Esophagus squamous epithelium (tissue), 5 donors: ENCODE measurements at places on chromosomes 13 and 19.
A peak's percentile ranks its signal among the peaks of the same experiment; 100 is the strongest.

DNA sequence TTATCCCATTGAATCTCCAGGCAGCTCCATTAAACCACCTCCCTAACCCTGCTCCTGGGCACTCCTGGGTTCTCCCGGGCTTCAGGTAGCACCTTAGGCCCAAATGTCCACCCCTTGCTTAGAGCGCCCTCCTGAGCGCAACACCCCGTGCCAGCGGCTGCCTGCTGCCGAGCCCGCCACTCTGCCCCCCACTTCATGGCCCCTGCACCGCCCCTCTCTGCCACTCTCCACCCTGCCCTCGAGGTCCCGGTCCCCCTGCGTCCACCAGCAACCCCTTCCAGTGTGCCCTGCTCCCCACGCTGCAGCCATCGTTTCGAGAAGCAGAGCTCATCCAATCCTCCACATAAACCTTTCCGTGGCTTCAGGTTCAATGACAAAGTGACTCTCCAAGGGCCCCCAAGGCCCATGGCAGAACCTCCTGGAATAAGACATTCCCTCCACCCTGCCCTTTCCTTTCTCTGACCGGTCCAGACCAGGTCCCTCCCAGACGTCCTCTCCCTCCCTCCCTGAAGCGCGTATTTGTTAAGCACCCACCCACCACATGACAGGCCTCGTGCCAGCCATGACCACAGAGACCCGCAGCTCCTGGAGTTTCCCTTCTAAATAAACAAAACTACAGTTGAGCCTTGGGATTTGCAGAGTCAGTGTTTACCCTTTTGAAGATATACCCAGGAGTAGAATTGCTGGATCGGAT, 66.6 kb downstream of the ARHGEF18 start:
- H3K27ac ChIP-seq = no peak overlapping the region
- peaks cover 3% of the 10 kb centered on the region for H3K4me1 ChIP-seq
- H3K36me3 ChIP-seq = no peaks in the 10 kb centered on the region

GRCh38 chr13:102276404-102276803, 125.4 kb downstream of the FGF14 start:
- no peaks in the 10 kb centered on the region for H3K36me3 ChIP-seq
- no peak for DNase-seq
- H3K27ac ChIP-seq = no peak overlapping the region
- H3K4me1 ChIP-seq = no peaks in the 10 kb centered on the region
- no peak overlapping the region for H3K4me3 ChIP-seq

GRCh38 chr19:51224163-51224641, 678 bp upstream of the CD33 start:
- no peak overlapping the region for H3K27ac ChIP-seq
- no peak for DNase-seq
- H3K4me3 ChIP-seq = no peak overlapping the region

GRCh38 chr13:76620036-76620435, 266.2 kb downstream of the KCTD12 start:
- H3K27ac ChIP-seq = no peak overlapping the region
- H3K4me1 ChIP-seq = peaks cover 11% of the 10 kb centered on the region
- no peak for DNase-seq
- no peaks in the 10 kb centered on the region for H3K27me3 ChIP-seq

DNA sequence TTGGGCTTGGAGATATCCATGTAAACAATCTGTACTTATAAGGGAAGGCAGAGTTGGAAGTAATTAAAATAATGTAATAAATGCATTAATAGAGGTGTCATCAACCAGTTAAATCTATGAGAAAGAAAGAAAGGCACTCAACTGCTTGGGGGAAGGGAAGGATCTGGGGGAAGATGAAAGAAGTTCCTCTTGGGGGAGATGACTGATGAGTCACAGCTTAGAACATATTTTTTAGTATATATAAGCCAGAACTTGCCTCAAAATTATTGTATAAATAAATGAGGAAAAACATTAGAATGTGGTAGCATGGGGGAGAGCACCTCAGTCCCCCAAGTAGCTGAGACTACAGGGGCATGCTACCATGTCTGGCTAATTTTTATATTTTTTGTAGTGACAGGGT, 205.8 kb downstream of the GGACT start:
- no peak for DNase-seq
- no peak overlapping the region for H3K4me3 ChIP-seq
- no peak overlapping the region for H3K27ac ChIP-seq
- no peaks in the 10 kb centered on the region for H3K36me3 ChIP-seq
- no peaks in the 10 kb centered on the region for H3K4me1 ChIP-seq
- no peaks in the 10 kb centered on the region for H3K27me3 ChIP-seq

GRCh38 chr19:8642561-8642960, 12.1 kb downstream of the NFILZ start:
- H3K36me3 ChIP-seq = no peaks in the 10 kb centered on the region
- no peak for DNase-seq
- H3K27ac ChIP-seq = no peak overlapping the region

DNA sequence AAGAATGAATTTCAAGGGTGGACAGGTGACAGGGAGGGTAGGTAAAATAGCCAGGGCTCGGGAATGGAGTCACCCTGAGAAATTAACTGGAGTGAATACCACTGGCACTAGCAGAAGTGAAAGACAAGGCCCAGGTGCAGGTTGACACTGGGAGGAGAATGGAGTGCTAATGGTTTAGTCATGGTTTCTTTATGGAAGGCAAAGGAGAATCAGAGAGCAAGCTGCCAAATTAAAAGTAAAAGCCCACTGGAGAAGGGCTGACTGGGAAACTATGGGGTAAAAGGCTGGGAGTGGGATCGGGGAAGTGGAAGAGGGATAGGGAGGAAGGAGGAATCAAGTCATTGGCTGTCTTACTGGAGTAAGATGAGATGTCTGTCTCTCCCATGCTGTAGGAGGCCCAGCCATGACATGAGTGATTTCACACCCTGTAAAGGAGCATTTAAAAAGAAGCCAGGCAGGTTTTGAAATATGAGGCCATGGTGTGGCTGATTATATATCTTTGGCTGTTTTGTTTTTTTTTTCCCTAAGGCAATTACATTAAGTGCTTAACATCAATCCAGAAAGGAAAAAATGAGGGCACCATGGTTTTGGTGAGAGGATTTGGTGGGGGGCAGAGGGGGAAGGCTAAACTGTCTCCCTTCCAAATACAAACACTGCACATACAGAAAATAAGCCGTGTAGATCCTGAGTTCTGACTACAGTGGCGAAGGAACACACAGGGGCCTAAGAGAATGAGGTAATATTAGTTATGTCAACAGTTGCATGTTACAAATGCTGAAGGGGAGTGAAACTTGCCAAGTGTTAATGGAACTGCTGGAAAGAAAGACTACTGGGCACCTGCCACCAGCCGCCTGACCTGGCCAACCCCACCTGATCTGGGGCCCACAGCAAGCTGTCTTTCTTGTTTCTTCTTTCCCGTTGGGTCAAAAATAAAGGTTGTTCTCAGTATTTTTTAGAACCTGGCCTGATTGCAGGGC, 183.5 kb upstream of the TSC22D1 start:
- H3K4me1 ChIP-seq = peaks cover 72% of the 10 kb centered on the region
- H3K27ac ChIP-seq = peak overlapping the region; percentile 94
- no peaks in the 10 kb centered on the region for H3K36me3 ChIP-seq
- DNase-seq = no peak
- no peak overlapping the region for H3K4me3 ChIP-seq
- no peaks in the 10 kb centered on the region for H3K27me3 ChIP-seq

- H3K27ac ChIP-seq = no peak overlapping the region
- no peaks in the 10 kb centered on the region for H3K36me3 ChIP-seq
- H3K4me3 ChIP-seq = no peak overlapping the region
- H3K27me3 ChIP-seq = no peaks in the 10 kb centered on the region
- DNase-seq = no peak
- H3K4me1 ChIP-seq = peaks cover 13% of the 10 kb centered on the region
Measured at GRCh38 chr19:50422397-50423278, 3.9 kb downstream of the SPIB start.

- H3K27me3 ChIP-seq = no peaks in the 10 kb centered on the region
- no peak within 1 kb of the TSS for H3K4me3 ChIP-seq
- no peak within 1 kb of the TSS for H3K27ac ChIP-seq
Measured at GRCh38 chr13:45615501-45616101, at the start of gene ERICH6B. Gene ERICH6B (minus strand): TSS chr13:45615739. CDS start chr13:45597005, 18,734 bp downstream.

DNA sequence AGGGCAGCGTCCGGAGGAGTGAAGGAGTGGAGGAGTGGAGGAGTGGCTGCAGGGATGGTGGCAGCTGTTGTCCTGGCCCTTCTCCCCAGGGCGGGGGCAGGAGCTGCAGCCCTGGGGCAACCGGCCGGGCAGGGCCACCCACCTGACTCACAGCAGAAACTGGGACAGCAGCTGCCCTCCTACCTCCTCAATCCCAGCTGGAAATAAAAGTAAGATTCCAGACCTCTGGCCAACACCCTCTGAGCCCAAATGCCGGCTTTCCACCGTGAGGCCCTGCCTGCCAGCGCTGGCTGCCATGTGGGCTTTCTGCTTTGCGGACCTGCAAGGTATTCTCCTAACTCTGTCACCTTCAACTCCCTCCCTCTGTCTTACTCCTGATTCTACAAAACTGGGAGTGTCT, 3.3 kb upstream of the CLPP start:
- peak overlapping the region; percentile 64 for H3K27ac ChIP-seq
- no peaks in the 10 kb centered on the region for H3K27me3 ChIP-seq
- peaks cover 9% of the 10 kb centered on the region for H3K4me1 ChIP-seq
- no peak for DNase-seq

GRCh38 chr13:27969082-27969865, at the start of gene CDX2:
Gene CDX2 (minus strand): TSS chr13:27969315. CDS start chr13:27969006, 309 bp downstream.
- H3K4me1 ChIP-seq = peaks cover 41% of the 10 kb centered on the region
- DNase-seq = no peak
- H3K27me3 ChIP-seq = peaks cover 52% of the 10 kb centered on the region
- H3K27ac ChIP-seq = no peak within 1 kb of the TSS
- H3K36me3 ChIP-seq = no peaks in the 10 kb centered on the region
- H3K4me3 ChIP-seq = peak within 1 kb of the TSS; percentile 13

DNA sequence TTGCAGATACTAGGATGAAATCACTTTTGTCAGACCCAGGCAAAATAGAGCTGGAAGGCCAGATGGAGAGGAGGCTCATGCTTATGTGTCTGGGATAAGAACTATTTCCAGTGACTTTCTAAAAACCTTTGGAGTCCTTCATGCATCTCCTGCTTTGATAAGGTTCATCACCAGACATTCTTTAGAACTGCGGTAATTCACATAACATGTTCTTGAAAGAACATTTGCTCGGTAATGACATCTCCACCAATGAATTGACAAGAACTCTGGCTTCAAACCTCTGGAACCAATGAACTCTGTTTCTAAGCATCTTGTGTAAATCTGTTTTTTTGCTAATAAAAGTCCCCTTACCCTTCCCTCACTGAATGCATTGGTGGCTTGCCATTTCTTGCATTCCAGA, 112.0 kb upstream of the KL start:
- H3K27ac ChIP-seq = no peak overlapping the region
- H3K4me1 ChIP-seq = no peaks in the 10 kb centered on the region
- H3K4me3 ChIP-seq = no peak overlapping the region

DNA sequence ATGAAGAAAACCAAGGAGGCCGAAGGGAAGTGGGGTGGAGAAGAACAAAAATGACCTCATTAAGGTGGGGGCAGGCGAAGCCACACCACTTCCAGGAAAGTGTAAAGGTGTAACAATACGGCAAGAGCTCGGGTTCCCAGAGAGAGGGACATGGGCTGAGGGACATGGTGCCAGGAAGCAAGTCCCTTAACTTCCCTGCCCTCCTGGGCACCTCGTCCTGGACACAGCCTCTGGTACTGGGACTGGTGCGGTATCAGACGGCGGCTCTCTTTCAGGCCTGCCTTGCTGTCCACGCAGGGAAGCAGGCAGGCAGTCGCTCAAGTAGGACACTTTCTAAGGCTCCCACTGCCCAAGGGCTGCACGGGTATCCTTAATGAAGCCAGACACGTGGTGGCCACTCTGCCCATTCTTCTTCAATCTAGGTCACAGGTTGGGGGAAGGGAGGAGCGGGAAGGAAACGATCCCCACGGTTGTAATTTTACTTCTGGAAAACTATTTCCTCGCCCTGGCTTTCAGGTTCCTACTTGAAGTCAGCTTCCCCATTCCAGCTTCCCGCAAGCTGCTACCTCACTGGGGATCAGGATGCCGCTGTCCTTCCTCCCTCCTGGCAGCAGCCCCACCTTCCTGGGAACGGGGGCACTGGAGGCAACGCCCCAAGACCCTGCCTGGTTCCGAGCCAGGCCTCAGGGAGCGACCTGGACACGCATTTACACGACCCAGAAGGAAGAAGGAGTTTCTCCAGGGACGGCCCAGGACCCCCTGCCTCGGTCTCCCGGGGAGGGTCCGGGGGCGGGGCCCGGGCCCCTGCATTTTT, 1.2 kb downstream of the AP3D1 start:
- no peaks in the 10 kb centered on the region for H3K27me3 ChIP-seq
- H3K27ac ChIP-seq = peak overlapping the region; percentile 92
- H3K4me3 ChIP-seq = peak overlapping the region; percentile 77
- DNase-seq = no peak

GRCh38 chr19:18928018-18928805, 8.7 kb downstream of the DDX49 start:
- H3K4me3 ChIP-seq = no peak overlapping the region
- peaks cover 35% of the 10 kb centered on the region for H3K36me3 ChIP-seq
- H3K27ac ChIP-seq = no peak overlapping the region

DNA sequence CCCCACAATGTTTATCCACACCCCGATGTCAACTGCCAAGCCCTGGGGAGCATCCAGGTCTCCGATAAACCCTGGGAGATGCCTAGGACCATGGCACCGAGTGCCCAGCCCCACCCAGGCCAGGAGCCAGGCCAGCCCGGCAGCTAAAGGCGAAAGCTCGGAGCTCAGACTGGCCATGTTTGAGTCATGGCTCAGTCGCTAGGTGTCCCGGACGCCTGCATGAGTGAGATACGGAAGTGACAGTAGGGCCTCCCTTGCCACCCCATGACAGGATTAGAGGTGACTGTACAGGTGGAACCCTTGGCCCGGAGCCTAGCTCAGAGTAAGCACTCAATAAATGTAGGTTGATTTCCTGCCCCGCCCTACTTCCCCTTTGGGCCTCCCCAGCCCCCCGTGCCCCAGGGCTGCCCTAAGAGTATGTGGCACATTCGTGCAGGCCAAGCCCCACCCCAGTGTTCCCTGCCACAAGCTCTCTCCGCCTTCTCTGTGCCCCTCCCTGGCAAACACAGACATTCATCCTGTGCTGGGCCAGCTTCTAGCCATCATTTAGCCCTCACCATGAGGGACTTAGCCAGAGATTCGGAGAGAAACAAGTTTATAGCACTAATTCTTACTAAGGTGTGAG, 5.8 kb upstream of the TPM4 start:
- no peaks in the 10 kb centered on the region for H3K27me3 ChIP-seq
- no peaks in the 10 kb centered on the region for H3K36me3 ChIP-seq
- H3K27ac ChIP-seq = peak overlapping the region; percentile 99
- peak; percentile 79 for DNase-seq

DNA sequence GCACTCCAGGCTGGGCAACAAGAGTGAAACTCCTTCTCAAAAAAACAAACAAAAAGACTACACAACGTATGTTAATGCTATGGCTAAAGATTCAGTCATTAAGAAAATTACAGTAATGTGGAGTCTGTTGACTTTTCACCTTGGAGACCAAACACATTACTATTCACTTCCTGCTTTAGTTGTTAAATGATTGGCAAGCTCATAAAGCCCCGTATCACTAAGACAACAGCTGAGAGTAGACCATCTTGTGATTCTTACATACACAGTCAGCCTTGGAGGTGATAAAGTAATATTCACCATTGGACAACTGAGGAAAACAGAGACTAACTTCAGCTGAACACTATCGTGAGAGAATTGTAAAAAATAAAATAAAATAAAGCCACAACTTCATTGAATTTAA, 86.5 kb downstream of the KCTD12 start:
- H3K4me3 ChIP-seq = no peak overlapping the region
- no peaks in the 10 kb centered on the region for H3K36me3 ChIP-seq
- no peaks in the 10 kb centered on the region for H3K4me1 ChIP-seq
- H3K27me3 ChIP-seq = no peaks in the 10 kb centered on the region

- DNase-seq = no peak
- H3K4me1 ChIP-seq = peaks cover 13% of the 10 kb centered on the region
- no peaks in the 10 kb centered on the region for H3K36me3 ChIP-seq
Measured at GRCh38 chr13:43089912-43090498, 66.6 kb downstream of the DNAJC15 start.
